ENCODE measurements at places on chromosomes 6 and 20.

DNA sequence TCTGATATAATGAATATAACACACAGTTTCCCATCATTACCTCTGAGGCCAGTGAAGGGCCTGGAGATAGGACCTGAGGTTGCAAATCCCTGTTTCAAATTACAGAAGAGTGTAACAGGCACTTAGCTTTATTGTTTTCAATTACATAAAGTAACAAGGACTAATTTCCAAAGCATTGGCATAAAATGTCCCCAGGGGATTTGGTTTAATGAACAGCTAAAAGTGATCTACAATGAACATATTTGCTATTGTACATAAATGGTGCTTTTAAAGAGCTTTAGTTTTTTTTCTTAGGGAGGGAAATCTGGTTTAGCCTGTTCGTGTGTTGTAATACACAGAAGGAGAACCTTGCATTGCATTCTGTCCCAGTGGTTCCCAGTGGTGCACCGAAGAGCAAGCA lies 54.4 kb downstream of the HMGN3 start:
- no peak for DNase-seq

DNA sequence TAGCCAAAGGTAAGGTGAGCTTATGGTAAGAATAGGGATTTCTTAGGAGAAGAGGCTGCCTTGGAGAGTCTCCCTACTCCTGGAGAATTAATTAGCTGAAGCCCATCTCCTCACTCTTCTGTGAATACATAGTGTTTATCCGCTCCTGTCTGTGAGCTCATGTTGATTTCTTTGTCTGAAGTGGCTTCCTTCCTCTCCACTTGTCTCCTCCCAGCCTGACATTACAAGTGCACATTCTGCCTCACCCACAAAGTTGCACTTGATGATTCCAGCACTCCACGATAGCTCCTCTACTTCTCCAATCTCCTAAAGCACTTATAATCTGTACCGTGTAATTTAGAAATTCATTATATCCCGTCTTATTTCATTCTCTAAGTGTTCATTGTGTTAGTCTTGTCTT lies 287.2 kb downstream of the QKI start:
- DNase-seq, result no peak

GRCh38 chr6:127547215-127547614 lies 28.1 kb upstream of the MTCL3 start:
- DNase-seq, result no peak

DNA sequence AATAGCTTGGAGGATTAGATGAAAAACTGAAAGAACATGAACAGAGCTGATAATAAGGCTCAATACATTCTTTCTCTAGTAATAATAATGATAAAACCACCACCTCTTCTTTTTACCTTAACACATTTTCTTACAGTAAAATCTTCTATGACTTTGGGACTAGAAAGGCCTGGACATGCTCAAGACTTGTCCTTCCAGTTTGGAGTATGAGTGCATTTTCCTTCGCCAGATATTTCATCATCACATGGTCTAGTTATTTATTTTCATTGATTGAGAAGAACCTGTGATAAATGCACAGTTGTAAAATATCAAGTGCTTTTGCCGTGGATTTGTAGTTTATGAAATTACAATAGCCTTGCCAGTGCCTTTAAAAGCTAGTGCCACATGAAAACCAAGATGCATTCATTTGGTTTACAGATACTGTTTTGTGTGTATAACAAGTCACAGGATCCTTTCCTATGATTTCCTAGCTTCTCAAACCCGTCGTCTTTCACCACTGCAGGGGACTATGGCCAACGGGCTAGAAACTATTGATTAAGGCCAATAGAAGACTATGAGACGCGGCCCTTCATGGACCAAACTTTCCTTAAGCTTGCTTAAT lies 200.2 kb upstream of the ZNF217 start:
- DNase-seq, result no peak

- DNase-seq, result no peak
Observed at GRCh38 chr20:62765021-62765420, 31.3 kb upstream of the MRGBP start.

DNA sequence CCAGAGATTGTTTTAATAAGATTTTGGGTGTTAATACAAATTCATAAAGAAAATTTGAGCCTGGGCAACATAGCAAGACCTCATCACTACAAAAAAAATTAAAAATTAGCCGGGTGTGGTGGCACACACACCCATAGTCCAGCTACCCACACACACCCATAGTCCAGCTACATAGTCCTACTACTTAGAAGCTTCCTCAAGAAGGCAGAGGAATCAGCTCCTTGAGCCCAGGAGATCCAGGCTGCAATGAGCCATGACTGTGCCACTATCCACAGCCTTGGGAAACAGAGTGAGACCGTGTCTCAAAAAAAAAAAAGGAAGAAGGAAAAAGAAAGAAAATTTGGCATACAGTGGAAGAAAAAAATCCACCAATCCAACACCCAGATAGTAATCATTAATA lies 16.8 kb downstream of the SEC63 start:
- DNase-seq, result no peak

DNA sequence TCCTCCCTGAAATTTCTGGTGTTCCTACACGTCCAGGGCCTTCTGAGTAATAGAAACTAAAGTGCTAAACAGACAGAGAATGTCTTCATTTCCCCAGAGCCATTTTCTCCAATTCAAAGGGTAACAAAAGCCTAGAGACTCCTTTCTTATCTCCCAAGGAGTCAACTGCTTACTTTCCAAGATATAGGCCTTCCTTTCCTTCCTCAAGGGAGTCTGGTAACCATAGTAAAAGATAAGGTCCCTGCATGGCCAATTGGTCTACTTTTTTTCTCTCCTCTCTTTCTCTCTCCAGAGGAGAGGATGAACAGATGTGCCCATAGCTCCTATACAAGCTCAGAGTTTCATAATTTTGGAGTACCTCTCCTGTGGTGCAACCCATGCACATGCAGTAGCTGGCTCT lies 185.7 kb downstream of the ASCC3 start:
- no peak for DNase-seq

DNA sequence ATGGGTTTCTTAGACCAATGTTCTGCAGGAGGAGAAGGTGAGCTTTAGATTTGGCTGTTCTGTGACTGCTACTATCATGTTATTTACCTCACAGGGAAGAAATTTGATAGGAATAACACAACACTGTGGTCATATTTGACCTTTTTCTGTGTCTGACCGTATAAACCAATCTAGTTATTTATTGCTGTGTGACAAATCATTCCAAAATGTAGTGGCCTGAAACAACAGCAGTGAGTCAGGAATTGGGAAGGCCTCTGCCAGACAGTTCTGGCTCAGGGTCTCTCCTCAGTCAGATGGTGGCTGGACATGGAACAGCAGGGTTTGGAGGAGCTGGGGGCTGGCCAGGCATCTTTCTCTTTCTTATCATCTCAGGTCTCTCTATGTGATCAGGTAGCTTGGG lies 33.0 kb downstream of the RIPOR2 start:
- DNase-seq, result no peak

DNA sequence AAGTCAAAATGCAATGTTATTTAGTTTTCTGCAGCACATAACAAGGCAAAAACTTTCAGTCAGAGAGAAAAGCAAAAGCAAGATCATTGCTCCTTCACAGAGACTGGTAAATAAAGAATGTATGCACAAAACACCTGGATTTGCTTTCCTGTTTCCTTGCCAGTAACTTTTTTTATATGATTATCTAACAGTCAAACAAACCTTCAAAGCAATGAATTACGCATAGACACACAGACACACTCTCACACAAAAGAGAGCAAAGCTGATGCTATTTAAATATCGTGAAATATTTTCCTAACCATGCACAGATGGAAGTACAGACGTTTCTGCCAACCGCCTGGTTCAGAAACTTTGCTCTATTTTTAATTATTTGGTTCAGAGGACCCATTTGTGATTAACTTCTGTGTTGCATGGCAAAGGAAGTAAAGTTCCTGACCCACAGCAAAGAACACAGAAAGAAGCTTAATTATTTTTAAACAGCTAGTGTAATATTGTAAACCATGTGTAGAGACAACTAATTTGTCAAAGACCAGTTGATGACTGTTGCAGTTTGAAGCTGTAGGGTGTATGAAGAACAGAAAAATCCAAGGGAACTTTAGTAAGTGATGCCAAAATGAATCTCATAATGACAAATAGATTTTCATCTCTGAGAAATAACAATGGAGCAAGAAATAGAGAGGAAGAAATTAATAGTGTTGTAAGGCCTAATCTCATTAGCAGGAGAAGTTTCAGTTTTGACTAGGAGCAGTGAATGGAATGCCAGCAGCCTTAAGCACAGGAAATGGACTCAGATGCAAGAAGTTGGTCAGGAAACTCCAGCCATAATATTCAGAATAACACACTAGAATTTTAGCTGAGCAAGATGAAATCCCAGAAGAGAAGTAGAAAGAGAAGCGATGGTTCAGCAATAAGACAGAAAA lies 24.1 kb downstream of the ATXN1 start:
- no peak for DNase-seq

DNA sequence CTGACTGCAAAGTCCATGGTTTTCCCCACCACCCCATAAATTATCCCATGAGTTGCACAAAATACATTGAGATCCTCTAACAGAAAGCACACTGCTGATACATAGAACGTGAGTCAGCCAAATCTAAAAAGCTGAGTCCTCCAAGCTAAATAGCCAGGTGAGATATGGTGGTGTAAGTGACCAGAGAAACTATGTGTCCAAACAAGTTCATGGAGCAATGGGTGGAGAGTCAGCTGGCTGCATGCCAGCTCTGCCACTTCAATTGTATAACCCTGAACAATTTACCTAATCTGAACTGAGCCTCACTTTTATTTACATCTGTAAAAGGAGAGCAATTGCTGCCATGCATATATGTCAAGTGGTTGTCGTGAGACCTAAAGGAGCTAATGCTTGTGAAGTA lies 9.7 kb downstream of the SNAP25 start:
- DNase-seq, result no peak

DNA sequence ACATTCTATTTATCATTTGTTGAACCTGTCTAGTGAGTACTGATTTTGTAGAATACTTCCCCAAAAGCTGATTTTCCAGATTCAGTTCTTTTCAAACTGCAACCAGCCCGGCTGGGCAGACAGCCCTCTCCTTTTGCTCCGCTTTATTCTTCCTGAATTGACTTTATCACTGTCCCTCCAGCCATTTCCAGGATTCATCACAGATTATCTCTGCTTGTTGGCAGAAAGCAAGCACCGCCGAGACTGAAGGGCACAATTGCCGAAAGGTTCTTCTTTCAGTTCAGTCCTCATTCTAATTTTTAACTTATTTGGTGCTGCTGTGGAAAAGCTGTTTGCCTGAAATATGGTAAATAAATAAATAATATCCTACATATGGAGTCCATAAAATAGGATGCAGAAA lies 369.1 kb upstream of the FLRT3 start:
- no peak for DNase-seq

- DNase-seq, result no peak
Observed at GRCh38 chr6:41732591-41733359, 2.6 kb downstream of the TFEB start.

DNA sequence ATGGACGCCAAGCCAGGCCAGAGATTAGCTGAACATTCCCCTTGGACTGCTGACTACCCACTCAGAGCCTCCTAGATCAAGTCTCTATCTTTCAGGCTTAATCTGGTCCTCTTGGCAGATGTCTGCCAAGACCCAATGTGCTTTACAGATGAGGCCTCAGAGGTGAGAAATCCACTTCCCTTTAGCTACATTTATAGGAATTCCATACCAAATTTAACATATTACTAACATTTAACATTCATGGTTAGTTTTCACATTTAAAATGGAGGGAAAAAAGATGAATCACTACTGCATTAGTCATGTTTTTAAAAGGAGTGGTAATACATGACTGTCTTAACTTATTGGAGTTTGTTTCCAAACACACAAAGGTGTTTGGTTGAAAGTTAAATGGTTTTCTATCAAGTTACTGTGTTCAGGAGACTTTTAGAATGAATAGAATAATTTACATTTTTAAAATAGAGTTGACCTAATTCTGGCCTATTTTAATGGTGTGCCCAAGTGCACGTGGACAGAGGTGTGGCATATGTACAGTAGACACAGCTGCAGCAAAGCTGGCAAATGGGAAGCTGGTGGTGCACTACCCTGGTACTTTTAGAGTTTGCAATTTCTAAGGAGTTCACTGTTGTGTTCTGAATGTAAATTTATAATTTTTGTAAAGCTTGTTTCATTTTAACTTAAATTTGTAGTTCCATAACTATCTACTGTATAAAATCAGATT lies 41.9 kb upstream of the CALHM6 start:
- no peak for DNase-seq

DNA sequence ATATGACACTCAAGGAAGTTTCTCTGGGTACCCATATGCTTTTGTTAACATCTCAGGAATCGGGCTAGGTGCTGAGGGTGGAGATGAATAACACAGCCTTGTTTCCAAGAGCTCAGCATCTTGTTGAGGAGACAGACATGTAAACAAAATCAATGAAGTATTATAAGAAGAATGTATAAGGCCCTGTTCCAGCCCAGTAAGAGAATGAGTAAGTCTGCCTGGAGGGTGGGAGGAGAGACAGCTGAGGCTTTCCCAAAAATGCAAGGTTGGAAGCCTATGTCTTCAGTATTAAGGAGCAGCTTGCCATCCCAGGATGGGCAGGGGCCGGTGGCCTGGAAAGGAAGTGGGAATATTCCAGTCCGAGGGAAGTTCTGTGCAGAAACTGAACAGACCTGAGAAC lies 615.3 kb upstream of the BTBD3 start:
- no peak for DNase-seq

DNA sequence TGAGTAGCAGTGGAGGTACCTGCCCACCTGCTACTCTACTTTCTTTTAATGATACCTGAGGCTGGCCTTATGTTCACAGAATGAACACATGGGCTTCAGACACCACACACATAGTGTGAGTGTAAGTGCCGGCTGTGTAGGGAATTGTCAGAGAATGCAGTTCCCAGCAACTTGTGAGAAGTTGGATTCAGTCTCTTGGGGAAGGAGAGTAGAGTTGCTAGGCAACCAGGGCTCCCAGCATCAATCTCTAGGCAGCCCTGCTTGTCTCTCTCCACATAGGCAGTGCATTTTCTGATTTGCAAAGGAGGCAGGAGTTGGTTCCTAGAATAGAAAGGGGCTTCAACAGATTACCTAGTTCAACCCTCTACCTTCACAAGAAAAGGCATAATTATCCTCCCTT lies 74.1 kb downstream of the BFSP1 start:
- DNase-seq, result no peak

- no peak for DNase-seq
Observed at GRCh38 chr20:31806564-31807355, 12.4 kb upstream of the MYLK2 start.

- no peak for DNase-seq
Observed at GRCh38 chr6:149961728-149962425, 1.9 kb upstream of the ULBP1 start.

GRCh38 chr6:162973980-162974379 lies 246.2 kb downstream of the PACRG start:
- no peak for DNase-seq

DNA sequence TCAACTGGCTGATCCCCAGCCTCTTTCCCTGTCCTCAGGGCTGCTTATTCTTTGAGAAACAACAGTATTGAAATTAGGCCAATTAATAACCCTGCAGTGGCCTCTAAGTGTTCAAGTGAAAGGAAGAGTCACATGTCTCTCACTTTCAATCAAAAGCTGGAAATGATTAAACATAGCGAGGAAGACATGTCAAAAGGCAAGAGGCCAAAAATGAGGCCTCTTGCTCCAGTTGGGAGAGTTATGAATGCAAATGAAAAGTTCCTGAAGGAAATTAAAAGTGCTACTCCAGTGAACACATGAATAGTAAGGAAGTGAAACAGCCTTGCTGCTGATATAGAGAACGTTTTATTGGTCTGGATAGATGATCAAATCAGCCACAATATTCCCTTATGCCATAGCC lies 131.5 kb downstream of the MACROD2 start:
- no peak for DNase-seq

- no peak for DNase-seq
Observed at GRCh38 chr6:168124158-168124557, 45.1 kb upstream of the FRMD1 start.

GRCh38 chr20:25116739-25117458 lies 35.0 kb upstream of the VSX1 start:
- DNase-seq, result no peak
